ENCODE measurements at places on chromosomes 16 and 17.

DNA sequence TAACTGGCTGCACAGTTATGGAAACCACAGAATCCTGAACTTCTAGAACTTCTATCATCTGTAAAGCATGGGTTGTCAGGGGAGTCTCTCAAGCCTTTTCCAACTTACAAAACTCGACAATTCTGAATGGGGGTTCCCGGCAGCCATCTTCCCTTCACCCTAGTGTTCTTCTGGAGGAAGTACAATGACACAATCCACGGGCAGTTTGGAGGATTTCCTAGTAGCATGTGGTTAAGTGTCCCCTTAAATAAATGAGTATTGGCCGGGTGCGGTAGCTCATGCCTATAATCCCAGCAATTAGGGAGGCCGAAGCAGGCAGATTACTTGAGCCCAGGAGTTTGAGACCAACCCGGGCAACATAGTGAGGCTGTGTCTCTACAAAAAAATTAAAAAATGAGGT lies 2.1 kb downstream of the SLC16A6 start:
- no peak for DNase-seq

- DNase-seq, result no peak
Observed at GRCh38 chr17:68749349-68750207, 148.4 kb upstream of the FAM20A start.

GRCh38 chr17:47889734-47890529 lies 6.1 kb upstream of the SP2 start:
- DNase-seq, result peak; percentile 94

DNA sequence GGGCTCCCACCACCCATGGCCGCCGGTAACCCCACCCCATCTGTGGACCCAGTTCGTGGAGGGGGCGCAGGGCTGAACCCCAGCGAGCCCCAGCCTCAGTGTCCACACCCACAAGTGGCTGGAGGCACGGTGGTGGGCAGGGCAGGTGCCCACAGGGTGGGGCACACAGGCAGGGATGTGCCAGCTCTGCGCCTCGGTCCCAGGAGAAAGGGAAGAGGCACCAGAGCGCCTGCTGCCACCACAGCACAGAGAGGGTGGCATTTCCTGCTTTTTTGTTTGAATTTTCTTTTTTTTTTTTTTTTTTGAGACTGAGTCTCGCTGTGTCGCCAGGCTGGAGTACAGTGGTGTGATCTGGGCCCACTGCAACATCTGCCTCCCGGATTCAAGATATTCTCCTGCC lies 19.0 kb downstream of the ZFPM1 start:
- no peak for DNase-seq

GRCh38 chr17:71656964-71657858 lies 463.6 kb upstream of the SOX9 start:
- no peak for DNase-seq

DNA sequence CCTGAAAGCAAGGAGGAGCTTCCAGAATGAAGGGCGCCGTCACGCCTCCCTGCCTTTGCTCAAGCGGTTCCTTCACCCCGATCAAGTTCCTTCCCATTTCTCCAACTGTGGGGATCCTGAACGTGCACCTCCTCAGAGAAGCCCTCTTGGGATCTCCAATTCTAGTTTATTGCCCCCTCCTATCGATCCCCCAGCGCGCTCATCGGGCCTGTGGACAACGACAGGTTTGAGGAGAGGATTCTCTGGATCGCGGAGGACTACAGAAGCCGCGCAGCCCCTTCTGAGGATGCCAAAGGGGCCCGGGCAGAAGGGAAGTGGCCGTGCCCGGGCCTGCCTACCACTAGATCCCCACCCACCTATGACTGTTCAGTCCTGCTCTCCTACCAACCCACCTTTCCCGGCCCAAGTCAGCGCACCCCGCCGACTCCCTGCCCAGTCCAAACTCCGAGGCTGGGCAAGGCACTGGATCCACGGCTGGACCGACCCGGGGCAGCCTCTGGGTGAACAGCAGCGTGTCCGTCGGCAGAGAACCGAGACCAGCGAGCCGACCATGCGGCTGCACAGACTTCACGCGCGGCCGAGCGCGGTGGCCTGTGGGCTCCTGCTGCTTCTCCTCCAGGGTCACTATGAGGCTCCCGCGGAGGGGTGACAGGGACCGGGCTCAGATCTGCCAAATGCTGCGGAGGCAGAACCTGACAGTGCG lies 12.8 kb upstream of the CES3 start:
- DNase-seq, result no peak

DNA sequence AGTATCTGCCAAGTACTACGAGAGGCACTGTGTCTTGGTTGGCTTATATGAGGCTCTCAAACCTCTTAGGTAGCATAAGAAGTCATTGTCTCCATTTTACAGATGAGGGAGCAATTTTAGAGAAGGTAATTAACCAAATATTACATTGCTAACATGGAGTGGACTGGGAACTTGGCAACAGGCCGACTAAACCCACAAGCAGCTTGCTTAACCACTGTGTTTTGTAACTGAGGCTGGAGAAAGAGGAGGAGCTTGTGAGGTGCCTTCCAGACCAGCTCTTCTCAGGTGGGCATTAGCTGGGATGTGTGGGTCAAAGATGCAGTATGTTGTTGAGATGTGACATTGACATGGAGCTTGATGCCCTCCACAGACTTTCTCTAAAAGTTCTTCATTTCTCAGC lies 835.6 kb upstream of the RBFOX1 start:
- DNase-seq, result no peak

DNA sequence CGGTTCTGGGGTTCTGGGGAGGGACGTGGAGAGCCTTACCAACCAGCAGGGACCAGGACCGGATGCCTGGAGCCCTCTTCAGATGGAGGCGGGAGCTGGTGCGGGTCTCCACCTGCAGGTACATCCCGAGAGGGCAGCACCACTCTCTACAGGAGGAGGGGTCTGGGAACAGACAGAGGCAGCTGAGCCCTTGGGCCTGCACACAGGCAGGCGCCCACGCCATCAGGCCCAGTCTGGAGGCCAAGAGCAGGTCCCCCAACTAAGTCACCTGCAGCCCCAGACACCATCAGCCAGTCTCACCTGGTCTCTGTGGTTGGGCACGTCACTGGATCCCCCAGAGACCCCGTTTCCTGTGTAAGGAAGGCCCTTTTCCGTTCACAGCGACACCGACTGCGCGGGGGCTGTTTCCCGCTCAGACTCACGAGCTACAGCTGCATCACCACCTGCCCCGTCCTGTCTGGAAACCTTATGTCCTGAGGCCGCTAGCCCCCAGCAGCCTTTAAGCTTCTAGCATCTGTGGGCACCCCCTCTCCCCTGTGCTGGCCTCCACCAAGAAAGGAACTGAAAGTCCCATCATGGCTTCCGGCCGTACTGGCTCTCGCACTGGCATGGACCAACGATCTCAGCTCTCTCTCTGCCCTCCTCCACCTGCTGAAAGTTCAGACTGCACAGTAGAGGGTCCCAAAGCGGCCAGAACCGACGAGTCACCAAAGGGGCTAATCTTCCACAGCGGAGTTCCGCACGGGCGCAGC lies 1.2 kb downstream of the CYBC1 start:
- DNase-seq, result peak; percentile 66

GRCh38 chr17:79117905-79118487 lies 43.4 kb downstream of the ENGASE start:
- DNase-seq, result no peak

DNA sequence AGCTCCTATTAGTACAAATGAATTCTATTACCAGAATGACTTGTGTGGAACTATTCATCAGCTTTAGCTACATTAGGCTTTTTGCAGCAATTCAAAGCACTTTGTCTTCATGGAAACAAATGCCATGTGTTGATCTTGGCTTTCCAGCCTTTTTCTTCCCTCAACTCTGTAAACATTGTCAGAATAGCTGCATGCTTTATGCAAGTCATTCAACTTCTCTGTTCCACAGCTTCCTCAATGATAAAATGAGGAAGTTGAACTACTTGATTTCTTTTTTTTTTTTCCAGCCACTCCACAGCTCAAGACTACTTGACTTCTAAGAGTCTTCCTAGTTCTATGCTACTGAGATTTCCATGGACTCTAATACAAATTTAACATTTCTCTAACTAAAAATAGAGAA lies 41.1 kb downstream of the KIAA0753 start:
- DNase-seq, result no peak

DNA sequence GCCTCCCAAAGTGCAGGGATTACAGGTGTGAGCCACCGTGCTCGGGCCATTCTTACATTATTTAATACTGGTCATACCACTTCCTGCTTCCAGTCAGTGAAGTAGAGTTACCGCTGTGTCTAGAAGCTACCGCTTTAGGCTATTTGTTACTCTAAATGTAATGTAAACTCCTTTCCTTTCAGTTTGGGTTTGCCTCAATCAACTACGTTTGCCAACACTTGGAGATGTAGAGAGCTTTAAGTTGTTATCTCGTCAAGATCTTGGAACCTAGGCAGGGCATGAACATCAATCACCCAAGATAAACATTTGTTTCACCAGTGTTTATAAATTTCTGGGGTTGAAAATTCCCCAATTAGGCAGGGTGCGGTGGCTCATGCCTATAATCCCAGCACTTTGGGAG lies 275.9 kb downstream of the STX8 start:
- no peak for DNase-seq

GRCh38 chr16:528111-529011 lies 849 bp downstream of the CAPN15 start:
- no peak for DNase-seq

- no peak for DNase-seq
Observed at GRCh38 chr16:64434526-64435069, 687.3 kb downstream of the CDH11 start.

DNA sequence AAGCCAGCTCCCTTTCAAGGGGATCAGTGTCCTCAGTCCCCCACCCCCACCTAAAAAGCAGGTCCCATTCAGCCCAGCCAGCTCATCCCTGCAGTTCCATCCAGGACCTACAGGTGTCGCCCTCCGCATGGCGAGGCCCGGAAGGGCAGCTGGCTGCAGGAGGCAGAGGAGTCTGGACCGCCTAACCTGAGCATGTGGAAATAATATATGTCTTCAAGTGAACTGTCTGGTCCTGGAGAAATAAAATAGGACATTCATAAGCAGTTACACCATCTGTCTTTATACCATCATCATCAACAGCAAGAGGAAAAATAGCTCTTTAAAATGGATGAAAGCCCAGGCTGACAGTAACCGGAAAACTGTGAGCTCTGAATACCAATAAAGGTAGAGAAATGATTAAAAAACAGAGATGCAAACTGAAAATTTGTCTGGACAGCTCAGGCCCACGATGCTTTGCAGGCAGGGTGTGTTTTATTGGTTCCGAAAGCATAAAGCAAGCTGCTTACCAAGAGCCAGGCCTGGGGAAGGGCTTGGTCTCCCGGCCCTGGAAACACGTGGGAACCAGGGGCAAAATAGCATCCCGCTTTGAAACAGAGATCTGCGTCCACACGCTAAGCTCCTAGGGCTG lies 215.2 kb downstream of the ZFHX3 start:
- peak; percentile 27 for DNase-seq

GRCh38 chr16:23557779-23558702 lies 514 bp downstream of the UBFD1 start:
- DNase-seq, result no peak

- DNase-seq, result no peak
Observed at GRCh38 chr16:53773150-53773846, 69.3 kb downstream of the FTO start.

- DNase-seq, result no peak
Observed at GRCh38 chr16:4870138-4870671, 22.9 kb downstream of the UBN1 start.

DNA sequence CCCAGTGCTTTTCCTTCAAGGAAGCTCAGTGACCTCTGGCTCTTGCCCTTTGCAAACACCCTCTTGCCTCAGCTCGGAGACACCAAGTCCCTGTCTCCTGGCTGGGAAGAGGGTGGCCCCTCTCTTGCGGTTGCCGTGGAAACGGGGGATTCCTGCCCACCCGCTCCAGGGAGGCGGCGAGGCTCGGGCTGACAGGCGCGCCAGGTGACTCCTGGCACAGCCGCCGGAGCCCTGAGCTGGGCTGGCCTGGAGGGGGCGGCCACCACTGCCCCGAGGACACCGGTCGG lies 71.4 kb downstream of the ABR start:
- DNase-seq, result no peak

GRCh38 chr17:3944485-3945388 lies 19.5 kb downstream of the ATP2A3 start:
- DNase-seq, result no peak

DNA sequence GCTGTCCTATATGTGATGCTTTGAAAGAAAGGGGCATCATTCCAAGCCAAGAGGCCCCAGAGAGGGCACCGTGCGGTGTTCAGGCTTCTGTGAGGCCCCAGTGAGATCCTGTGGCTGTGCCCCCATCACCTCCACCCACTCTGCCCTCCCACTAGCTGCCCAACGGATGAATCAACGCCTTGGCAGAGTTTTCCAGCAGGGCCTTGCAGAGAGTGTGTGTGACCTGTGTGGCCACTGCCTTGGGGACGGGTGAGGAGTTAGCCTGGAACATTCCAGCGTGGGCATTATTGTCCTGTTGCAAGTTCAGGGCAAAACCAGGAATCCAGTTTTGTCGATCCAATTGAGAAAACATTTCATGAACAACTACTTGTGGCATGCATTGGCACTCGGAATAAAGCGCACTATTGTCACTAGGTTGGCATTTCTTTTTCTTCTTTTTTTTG lies 53.7 kb downstream of the SF3B3 start:
- no peak for DNase-seq

DNA sequence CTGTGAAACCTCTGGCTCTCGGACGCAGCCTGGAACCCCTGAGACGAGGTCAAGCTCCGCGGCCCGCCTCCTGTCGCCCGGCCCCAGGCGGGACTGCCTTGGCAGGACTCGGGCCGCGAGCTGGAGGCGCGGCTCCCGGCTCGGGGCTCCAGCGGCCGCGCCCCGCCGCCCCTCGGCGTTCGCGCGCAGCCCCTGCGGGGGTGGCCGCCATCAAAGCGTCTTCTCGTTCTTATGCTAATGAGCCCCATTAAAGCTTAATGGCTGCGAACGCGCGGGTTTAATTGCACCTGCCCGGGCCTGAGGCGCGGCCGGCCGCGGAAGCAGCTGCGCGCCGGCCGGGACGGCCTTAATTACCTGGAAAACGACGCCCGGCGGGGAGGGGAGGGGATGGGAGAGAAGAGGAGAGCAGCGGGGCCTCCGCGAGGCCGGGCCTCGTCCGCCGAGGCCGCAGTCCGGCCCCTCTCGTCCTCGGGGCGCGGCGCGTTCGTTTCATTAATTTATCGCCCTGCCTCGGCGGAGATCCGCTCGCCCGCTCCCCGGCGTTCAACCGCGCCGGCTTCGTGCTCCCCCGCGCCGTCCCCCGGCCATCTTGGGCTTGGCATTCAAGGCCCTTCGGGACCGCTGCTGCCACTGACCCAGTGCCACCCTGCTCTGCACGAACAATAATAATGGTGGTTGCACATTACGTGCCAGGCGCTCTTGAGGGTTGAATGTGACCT lies 19.2 kb downstream of the RAI1 start:
- no peak for DNase-seq

- no peak for DNase-seq
Observed at GRCh38 chr16:54403580-54403979, 117.0 kb upstream of the IRX3 start.

- DNase-seq, result no peak
Observed at GRCh38 chr17:83085526-83086198, 6.3 kb downstream of the METRNL start.

GRCh38 chr17:44959821-44960531 lies 8.1 kb downstream of the C1QL1 start:
- DNase-seq, result no peak

All from stimulated activated CD8-positive, alpha-beta memory T cell treated with anti-CD3 and anti-CD28 coated beads, Interleukin-4, amount 100 ng/mL, for 4 hours (primary cell).